ENCODE measurements at places on chromosomes 5 and 9. TPM values are rescaled to one million over a fixed set of nuclear protein-coding genes. Genes with fewer than 3 reads are reported as not detected.

Gene ANKRD34B
- polyA plus RNA-seq = not detected

Gene TOR1A
- polyA plus RNA-seq = 16.1 TPM

Gene C5orf52
- polyA plus RNA-seq = not detected

Gene COL23A1
- polyA plus RNA-seq = 2.5 TPM
